Activated CD4-positive, alpha-beta T cell treated with anti-CD3 and anti-CD28 coated beads for 4 hours (primary cell): ENCODE measurements at places on chromosomes 4 and X.

DNA sequence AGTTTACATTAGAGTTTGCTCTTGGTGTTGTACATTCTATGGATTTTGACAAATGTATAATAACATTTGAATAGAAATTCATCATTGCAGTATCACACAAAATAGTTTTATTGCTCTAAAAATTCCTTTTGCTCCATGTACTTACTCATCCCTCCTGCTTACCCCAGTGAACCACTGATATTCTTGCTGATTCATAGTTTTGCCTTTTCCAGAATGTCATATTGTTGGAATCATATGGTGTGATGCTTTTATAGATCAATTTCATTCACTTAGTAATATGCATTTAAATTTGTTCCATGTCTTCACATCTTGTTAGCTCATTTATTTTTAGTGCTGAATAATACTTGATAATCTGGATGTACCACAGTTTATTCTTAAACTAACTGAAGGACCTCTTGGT is 1593.2 kb downstream of the C4orf33 start:
- no peak for DNase-seq

- DNase-seq: peak; percentile 32
Observed at GRCh38 chrX:41559235-41560052, 112.3 kb downstream of the NYX start.

- no peak for DNase-seq
Observed at GRCh38 chrX:126272795-126273497, 106.9 kb upstream of the DCAF12L2 start.

- DNase-seq: no peak
Observed at GRCh38 chr4:178415925-178416324, 973.7 kb upstream of the AGA start.

DNA sequence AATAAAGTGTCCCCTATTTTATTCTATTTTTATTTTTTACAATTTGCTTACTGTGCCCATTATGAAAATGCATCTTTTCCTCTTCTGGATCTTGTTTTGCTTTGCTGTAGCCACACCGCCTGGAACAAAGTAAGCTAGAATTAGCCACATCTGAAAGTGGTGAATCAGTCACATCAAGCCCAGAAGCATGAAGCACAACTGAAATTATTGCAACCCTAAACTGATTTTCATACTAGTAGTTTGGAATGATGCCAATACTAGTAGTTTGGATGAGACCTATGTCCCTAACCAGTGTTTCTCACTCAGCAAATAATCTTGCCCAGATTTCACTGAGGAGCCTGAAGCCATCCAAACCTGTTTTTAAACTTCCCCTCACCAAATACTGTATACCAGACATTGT is 303.0 kb downstream of the EPHA5 start:
- DNase-seq: no peak

GRCh38 chrX:11437642-11438379 is 144.6 kb downstream of the AMELX start:
- no peak for DNase-seq

- no peak for DNase-seq
Observed at GRCh38 chr4:187139141-187139540, 415.5 kb upstream of the FAT1 start.

GRCh38 chr4:139852612-139853269 is 187.1 kb downstream of the MGST2 start:
- DNase-seq: no peak

DNA sequence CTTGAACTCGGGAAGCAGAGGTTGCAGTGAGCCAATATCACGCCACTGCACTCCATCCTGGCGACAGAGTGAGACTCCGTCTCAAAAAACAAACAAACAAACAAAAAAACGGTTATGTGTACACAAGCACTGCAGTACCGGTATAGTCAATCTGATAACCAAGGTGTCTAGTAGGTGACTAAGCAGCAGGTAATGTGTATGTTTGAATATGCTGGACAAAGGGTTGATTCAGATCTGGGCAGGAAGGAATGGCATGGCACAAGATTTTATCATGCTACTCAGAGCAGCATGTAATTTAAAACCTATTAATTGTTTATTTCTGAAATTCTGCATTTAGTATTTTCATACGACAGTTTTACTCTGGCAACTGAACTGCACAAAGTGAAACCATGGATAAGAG is 41.7 kb downstream of the MAGEC1 start:
- no peak for DNase-seq

DNA sequence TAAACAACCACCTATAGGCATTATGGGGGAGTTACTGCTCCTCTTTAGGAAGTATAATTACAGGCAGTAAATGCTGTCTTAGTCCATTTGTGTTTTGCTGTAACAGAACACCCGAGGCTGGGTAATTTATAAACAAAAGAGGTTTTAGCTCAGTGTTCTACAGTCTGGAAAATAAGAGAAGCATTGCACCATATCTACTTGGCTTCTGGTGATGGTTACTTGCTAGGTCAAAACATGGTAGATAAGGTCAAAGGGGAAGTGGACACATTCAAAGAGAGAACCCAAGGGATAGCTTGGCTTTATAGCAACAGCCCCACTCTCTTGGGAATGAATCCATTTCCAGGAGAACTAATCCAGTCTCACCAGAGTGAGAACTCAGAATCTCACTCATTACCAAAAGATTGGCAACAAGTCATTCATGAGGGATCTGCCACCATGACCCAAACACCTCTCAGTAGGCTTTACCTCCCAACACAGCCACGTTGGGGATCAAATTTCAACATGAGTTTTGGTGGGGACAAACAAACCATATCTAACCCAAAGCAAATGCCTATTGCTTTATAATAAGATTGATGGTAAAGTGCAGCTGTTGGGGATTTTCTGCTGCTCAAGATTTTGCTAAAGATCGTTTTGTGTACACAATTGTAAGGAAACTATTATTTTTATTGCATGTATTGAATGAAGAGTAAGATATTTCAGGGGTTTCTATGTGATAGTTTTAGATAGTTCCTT is 32.6 kb downstream of the STAG2 start:
- no peak for DNase-seq

DNA sequence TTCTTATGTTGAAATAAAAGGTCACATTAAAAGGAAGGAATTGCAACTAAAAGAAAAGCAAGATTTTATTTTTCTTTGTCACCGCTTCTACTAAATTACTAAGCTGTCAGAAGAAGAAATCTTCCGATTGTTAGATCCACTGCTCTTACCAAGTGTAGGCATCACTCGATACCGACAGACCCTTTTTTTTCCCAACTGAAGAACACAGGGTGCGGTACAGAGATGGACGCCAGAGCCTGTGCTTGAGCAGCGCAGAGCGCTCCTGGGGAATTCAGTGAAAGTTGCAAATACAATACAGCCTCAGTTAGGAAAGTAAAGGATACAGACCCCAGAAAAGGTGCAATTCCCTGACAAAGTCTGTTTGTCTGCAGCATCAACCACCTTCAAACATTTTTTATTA is 94.9 kb upstream of the WDR17 start:
- no peak for DNase-seq

GRCh38 chr4:5381961-5382441 is 326.4 kb downstream of the EVC2 start:
- no peak for DNase-seq

- no peak for DNase-seq
Observed at GRCh38 chr4:105520819-105521790, 31.3 kb upstream of the ARHGEF38 start.

DNA sequence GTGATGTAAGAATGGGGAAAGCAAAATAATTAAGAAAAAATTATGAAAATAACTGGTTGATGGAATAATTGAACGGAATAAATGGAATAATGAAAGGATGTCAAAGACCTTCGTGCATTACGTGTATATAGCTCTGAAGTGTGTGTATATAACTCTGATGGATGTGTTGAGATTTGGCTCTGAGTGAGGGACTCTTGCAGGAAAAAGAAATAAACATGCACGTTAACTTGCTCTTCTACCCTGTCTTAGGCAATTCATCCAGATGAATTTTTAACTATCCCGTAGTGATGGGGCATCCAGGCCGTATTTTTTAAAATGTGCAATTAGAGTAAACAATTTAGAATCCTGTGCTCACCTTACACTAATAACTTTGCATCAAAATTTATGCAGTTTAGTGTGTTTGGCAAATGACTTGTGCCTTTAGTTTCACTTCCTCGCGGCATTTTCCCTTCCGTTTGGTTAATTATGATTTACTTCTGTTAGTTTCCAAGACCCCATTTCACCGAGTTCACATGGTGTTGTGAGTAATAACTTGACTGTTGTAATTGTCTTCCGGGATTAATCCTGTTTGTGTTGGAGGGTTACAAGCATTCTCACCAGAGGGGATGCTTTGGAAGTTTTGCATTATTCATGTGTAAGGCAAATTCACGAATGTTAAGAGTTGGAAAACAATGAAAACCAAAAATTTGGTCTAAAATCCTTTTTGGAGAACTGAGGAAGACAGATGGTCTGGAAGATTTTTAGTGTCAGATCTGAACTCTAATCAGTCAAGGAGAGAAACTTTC is 256.5 kb upstream of the FAT1 start:
- DNase-seq: no peak

DNA sequence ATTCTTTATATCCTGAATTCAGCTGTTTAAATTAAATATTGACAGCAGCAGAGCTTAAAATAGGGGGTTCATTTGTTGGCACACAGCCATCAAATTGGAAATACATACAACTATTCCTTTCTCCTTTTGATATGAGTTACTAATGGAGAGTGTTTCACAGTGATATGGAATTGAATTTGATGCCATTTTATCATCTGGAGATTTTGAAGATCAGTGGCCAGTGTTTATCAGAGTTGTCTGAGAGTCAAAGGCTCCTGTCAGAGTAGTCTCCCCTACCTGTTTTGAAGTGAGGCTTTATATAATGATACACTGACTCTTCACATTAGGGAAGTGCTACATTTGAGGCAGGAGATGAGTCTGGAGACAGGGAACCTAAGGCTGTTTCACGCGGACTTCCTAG is 1286.3 kb downstream of the TECRL start:
- no peak for DNase-seq

GRCh38 chr4:156733582-156733981 is 238.0 kb downstream of the PDGFC start:
- DNase-seq: no peak

GRCh38 chr4:98110214-98110613 is 33.1 kb downstream of the STPG2 start:
- DNase-seq: no peak

- DNase-seq: no peak
Observed at GRCh38 chr4:188971125-188971524, 831.9 kb downstream of the TRIML1 start.

GRCh38 chrX:129093706-129094105 is 429.6 kb downstream of the SMARCA1 start:
- DNase-seq: no peak

DNA sequence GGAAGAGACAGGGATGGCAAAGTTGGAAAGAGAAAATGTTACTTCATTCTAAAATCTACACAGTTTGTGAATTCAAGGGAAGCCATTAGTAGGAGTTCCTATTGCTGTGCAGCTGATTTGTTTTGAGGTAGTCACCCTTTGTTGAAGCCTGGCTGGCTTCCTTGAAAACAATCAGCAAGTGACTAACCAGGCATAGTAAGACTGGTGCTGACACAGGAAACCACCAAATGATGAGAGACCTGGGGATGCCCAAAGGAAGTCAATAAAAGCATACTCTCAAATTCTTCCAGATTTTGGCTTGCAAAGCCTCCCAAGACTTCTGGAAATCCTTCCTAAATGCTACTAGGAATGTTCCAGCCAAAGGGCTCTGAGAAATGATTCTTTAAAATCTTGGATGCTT is 23.9 kb upstream of the PRDM8 start:
- DNase-seq: peak; percentile 64

- no peak for DNase-seq
Observed at GRCh38 chr4:23717528-23718248, 172.2 kb downstream of the PPARGC1A start.

DNA sequence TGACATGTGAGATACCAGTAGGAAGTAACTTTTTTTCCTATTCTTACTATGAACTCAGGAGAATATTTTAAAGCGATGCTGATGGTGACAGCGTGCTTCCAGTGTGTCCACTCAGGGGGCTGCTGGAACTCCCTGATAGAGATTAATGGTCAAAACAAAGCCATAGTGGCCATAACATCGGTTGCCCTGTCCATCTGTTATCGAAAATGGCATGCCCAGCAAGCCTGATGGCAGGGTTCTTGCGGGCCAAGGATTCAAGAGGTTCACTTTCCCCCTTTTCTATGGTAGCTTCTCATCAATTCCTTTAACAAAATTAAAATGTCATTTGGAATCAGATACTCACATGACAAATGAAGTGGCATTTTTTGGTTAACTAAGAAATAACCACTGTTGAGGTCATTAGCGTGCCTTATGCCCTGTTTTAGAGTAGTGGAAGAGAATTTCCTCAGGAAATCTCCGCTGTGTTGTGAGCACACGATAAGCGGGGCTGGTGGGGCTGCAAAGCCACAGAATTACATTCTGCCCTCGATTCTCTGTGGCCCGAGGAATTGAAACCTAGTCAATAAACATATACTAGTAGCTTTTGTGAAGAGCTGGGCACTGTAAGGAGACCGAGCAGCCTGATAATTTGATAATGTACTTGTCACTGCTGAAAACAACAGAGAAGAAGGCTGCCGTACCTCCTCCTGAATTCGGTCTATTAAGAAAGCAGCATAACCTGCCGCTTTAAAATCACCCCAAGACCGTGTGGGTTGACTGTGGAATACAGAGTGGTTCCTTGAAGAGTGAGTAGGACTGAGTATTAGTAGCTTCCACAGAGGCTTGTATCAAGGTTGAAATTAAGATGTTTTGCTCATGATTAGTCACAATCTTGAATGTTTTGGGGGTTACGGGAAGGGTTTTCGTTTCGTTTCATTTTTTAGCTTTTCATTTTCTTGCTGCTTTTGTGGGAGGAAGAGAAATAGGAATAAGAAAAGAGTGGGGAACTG is 46.7 kb downstream of the PTCHD1 start:
- DNase-seq: no peak

DNA sequence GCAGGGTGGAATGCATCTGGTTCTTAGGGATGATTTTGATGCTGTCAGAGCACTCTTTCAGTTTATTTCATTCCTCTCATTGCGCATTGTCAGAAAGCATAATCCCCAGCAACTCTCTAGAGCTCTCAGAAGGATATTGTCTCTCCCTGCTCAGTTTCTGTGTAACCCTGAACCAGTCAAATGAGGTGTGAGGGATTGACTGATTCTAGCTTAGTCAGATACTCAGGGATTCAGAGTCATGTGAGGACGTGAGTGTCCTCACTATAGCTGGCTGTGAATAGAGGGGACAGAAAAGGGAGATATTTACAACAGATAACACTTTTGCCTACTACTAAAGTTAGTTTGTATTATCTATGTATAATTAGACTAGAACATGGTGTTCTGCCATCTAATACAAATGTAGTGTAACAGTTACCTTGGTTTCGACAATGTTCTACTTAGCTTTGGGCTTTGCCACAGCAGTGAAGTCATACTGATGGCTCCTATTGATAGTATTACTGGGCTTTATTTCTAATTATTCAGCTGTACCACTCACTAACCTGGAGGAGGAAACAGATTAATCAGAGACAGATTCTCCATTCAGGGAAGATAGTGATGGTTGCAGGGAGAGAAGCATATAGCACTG is 19.5 kb downstream of the AP1AR start:
- DNase-seq: no peak

GRCh38 chr4:82482387-82482786 is 52.0 kb downstream of the ENOPH1 start:
- no peak for DNase-seq

GRCh38 chr4:112093636-112094202 is 51.5 kb upstream of the FAM241A start:
- no peak for DNase-seq

GRCh38 chr4:1403177-1403583 is 3.1 kb downstream of the NKX1-1 start:
- DNase-seq: no peak

- no peak for DNase-seq
Observed at GRCh38 chrX:103779141-103779789, 2.6 kb downstream of the PLP1 start.
